ENCODE measurements at places on chromosomes 1 and 21.

- DNase-seq = peak; percentile 29
Measured at GRCh38 chr1:72635719-72636118, 353.4 kb upstream of the NEGR1 start.

GRCh38 chr1:89383185-89383584 lies 19.3 kb downstream of the GBP6 start:
- DNase-seq = no peak

DNA sequence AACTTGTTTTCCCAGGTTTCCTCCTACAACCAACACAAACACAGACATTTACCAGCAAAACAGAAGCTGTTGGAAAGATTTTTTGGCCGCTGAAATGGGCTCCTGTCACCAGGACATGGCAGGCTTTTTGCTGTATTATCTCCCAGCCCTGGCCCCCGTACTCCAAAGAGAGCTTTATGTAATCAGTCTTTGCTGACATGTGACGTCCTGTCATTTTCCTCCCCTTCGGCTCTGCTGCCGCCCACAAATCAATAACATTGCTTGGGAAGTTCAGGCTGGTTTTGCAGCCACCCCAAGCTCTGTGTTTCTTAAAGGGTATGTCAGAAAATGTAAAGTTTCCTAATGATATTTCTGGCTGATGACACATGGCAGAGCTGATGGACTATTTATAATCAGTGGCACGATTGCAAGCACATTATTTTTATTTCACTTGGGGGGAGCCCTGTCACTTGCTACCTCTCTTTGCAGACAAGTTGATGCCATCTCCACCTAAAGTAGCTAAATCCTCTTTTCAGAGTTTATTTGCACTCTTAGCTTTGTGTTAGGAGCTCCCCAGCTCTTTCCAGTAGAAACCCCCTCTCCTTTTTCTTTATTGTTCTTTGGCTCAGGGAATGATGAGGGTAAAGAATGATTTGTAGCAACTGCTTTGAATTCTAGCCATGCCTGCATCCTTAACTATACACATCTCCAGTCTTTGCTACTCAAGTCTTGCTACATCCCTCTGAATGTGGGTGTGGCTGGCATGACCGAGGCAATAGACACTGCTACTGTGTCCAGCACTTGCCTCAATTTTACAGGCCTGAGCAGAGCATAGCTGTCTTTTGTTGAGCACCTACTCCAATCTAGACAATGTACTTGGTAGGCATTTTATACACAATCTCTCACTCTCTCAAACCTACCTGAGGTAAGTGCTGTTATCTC lies 67.3 kb downstream of the ELAVL4 start:
- no peak for DNase-seq

DNA sequence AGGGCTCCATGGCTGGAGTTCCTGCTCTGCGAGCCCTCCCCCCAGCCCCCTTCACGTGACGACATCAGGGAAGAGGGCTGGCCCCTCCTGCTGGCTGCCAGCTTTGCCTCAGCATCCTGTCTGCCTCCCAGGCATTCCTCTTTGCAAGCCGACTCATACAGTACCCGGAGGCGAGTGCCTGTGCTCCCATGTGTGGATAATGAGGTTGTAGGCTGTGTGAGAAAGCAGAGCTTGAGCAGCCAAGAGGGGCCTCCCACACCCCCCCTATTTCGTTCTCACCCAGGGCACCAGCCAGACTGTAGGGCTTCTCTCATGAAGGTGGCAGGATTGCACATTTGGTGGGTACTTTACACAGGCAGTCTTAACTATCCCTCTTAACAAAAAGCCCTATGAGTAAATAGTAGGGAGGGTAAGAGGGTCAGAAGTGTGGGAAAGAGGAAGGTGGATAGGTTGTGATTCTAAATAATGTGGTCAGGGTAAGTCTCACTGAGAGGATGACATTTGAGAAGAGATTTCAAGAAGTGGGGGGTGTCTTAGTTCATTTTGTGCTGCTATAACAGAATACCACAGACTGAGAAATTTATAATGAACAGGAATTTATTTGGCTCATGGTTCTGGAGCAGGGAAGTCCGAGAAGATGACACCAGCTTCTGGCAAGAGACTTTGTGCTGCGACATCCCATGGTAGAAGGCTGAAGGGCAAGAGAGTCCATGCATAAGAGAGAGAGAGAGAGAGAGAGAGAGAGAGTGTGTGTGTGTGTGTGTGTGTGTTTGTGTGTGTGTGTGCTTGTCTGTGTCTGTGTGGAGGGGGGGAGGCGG lies 113.5 kb downstream of the OMA1 start:
- DNase-seq = peak; percentile 91

- peak; percentile 57 for DNase-seq
Measured at GRCh38 chr1:151009206-151009587, 948 bp downstream of the PRUNE1 start.

GRCh38 chr1:199290186-199290585 lies 651.3 kb downstream of the PTPRC start:
- peak; percentile 21 for DNase-seq

- DNase-seq = no peak
Measured at GRCh38 chr1:95145493-95145892, 28.3 kb downstream of the TLCD4 start.

- no peak for DNase-seq
Measured at GRCh38 chr21:32516756-32517649, 68.3 kb downstream of the TCP10L start.

DNA sequence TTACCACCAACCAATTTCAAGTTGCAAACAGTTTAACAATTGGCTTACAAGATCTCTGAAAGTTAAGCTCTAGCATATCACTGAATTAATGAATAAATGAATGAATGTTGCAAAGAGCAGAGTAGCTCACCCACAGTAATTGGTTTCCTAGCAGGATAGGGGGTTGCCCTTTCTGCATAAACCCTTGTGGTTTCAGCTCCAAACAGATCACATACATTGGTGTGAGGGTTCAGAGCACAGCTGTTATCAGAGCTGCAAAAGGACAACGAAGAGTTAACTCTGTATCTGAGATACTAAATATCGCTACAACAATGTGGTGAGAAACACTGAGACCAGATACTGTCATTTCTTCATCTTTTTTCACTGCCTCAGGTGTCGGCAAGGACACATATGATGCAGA lies 46.6 kb downstream of the NTNG1 start:
- no peak for DNase-seq

GRCh38 chr1:162996261-162996660 lies 72.9 kb upstream of the RGS4 start:
- no peak for DNase-seq

GRCh38 chr1:4120557-4121292 lies 220.7 kb upstream of the C1orf174 start:
- no peak for DNase-seq

GRCh38 chr21:16588433-16588860 lies 858.7 kb downstream of the USP25 start:
- peak; percentile 81 for DNase-seq

GRCh38 chr1:101239095-101240040 lies 2.5 kb downstream of the S1PR1 start:
- no peak for DNase-seq

DNA sequence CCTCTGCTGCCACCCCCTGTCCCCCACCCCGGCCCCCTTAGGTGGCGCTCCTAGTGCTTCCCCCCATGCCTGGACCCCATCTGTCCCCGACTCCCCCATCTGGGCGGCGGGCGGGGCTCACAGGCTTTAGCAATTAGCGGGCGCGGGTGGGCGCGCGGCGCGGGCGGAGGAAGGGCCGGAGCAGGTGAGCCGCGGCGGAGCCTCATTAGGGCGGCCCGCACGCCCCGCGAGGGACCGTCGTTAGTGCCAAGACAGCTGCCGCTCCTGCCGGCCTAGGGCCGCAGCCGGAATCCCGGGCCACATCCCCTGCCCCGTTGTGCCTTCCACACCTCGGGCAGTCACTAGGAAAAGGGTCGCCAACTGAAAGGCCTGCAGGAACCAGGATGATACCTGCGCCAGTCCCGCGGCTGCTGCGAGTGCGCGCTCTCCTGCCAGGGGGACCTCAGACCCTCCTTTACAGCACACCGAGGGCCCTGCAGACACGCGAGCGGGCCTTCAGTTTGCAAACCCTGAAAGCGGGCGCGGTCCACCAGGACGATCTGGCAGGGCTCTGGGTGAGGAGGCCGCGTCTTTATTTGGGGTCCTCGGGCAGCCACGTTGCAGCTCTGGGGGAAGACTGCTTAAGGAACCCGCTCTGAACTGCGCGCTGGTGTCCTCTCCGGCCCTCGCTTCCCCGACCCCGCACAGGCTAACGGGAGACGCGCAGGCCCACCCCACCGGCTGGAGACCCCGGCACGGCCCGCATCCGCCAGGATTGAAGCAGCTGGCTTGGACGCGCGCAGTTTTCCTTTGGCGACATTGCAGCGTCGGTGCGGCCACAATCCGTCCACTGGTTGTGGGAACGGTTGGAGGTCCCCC lies 7.6 kb downstream of the OLIG2 start:
- DNase-seq = no peak

All from fibroblast of upper back skin (primary cell).